HFFc6 (cell line): ENCODE measurements at places on chromosomes 16 and 17.

DNA sequence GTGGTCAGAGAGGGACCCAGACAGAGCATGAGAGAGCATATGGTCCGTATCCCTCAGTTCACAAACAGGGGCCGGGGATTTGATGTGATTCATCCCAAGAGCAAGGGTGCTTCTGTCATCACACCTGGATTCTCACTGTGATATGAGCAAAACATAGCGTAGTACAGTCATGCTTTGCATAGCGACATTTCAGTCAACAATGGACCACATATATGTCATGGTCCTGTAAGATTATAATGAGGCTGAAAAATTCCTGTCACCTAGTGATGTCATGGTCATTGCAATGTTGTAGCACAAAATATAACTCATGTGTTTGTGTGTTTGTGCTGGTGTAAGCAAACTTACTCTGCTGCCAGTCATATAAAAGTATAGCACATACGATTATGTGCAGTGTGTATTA, 207.4 kb upstream of the CDH13 start:
- DNase-seq: no peak

- DNase-seq: no peak
Observed at GRCh38 chr16:84454611-84455010, 49.8 kb downstream of the MEAK7 start.

GRCh38 chr17:74239172-74239571, 25.8 kb downstream of the TTYH2 start:
- no peak for DNase-seq

DNA sequence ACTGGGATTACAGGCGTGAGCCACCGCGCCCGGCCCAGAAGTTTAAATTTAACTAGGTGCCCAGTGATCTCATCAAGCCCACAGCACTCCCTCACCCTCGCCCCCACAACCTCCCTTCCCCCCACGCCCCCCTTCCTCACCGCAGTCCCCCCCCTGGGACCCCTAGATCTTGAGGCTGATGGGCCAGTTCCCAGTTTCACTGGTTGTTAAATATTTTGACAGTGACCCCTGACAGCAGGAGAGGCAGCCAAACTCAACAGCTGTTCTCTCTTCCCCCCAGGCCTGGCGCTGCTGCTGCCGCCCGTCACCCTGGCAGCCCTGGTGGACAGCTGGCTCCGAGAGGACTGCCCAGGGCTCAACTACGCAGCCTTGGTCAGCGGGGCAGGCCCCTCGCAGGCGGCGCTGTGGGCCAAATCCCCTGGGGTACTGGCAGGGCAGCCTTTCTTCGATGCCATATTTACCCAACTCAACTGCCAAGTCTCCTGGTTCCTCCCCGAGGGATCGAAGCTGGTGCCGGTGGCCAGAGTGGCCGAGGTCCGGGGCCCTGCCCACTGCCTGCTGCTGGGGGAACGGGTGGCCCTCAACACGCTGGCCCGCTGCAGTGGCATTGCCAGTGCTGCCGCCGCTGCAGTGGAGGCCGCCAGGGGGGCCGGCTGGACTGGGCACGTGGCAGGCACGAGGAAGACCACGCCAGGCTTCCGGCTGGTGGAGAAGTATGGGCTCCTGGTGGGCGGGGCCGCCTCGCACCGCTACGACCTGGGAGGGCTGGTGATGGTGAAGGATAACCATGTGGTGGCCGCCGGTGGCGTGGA, 15.6 kb downstream of the QPRT start:
- no peak for DNase-seq

- DNase-seq: no peak
Observed at GRCh38 chr17:60659156-60659555, 18.5 kb upstream of the BCAS3 start.

GRCh38 chr17:17325228-17325627, 22.1 kb downstream of the NT5M start:
- no peak for DNase-seq

DNA sequence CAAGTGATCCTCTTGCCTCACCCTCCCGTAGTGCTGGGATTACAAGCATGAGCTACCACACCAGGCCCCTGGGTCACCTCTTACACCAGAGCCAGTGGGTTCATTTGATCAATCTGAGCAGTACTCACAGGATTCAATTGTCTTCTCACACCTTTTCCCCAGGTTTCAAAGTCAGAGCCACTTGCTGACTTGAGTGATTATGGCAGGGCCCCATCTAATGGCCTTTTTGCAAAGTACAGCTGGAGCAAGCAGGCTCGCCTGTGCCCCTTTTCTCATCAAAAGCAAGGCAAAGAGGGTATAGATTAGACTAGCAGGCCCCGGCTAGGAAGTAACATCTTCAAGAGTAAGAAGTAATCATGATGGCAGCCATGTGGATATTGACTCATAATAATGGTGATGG, 114.8 kb upstream of the NOL11 start:
- peak; percentile 34 for DNase-seq

DNA sequence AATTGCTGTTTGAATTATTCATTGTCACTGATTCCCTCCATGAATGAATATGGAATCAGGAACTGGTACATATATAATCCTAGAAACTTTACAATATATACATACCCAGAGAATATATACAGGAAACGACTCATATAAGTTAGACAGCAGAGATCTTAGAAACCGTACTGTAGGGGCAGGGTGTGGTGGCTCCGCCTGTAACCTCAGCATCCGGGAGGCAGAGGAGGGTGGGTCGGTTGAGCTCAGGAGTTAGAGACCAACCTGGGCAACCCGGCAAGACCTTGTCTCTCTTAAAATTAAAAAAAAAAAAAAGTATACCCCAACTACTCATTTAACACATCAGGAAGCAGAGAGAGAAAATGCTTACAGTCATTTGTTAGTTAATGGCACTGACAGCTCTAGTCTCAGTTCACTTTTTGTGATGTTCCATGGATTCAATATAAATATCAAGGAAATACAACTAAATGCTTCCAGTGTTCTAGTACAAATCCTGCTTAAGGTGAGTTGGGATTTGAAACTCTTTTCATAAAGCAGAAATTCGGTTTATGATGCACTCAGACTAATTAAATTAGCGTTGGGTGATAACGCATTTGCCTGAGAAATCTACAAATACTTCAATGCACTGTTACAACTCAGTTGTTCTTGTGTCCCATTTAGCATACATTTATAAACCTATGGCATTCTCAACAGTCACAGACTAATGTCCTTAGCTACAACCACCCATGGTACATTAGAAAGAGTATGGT, 5.6 kb downstream of the GLG1 start:
- no peak for DNase-seq

- DNase-seq: no peak
Observed at GRCh38 chr17:70110443-70110880, 35.4 kb downstream of the KCNJ16 start.

- DNase-seq: peak; percentile 16
Observed at GRCh38 chr17:27762527-27763305, 37.6 kb downstream of the NOS2 start.

- no peak for DNase-seq
Observed at GRCh38 chr17:38925263-38925995, at the start of gene LASP1NB. Gene LASP1NB, plus strand, starts transcription at chr17:38925614.

- DNase-seq: no peak
Observed at GRCh38 chr17:45234641-45235415, 13.1 kb downstream of the FMNL1 start.

GRCh38 chr17:80389011-80389995, 25.7 kb upstream of the ENDOV start:
- no peak for DNase-seq

DNA sequence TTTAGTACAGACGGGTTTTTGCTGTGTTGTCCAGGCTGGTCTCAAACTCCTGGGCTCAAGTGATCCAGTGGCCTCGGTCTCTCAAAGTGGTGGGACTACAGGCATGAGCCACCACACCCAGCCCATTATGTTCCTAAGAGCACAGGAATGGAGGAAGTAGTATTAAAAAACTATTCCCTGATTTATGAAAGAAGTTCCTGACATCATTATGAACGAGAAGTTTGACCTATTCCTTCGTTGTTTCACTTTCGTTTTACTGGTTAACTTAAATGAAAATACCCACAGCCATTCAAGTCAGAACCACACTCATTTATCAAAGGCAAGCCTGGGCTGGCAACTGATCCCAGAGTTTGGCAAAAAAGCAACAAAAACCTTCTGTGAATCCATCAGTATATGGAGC, 13.5 kb upstream of the CBX4 start:
- no peak for DNase-seq

GRCh38 chr16:77882358-77882757, 94.0 kb downstream of the VAT1L start:
- no peak for DNase-seq

GRCh38 chr16:70695331-70696070, 9.6 kb upstream of the MTSS2 start:
- no peak for DNase-seq

DNA sequence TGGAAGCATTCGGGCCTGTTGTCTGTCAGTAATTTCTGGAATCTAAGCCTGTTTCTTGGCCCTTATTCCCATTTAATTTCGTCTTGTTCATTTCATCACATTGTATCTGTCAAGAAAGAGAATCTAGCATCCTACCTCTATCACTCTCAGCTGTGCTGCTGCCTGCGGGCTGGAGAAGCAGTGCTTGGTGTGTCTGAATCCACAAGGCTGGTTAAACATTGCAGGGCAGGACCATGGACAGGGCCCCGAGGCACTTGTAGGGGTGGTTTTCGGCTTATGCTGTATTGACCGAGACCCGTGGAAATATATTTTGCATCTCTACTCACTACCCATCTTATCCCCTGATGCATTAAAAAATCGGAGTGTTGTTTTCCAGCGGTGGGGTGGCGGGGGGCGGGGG, 3.1 kb downstream of the RAB11FIP4 start:
- peak; percentile 66 for DNase-seq

DNA sequence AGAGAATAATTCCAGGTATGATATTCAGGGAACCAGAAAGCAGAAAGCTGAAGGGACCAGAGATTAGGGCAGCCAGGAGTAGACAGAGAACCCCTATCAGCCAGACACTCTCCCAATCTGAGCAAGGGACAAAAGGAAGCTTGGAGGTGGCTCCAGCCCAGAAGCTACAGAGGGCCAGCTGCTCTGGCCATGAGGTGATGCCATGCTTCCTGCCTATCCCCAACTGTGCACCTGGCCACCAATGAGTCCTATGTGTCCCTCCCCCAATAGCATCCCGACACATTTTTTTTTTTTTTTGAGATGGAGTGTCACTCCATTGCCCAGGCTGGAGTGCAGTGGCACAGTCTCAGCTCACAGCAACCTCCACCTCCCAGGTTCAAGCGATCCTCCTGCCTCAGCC, 30.0 kb downstream of the NSMCE1 start:
- DNase-seq: no peak

GRCh38 chr16:55909876-55910275, 34.7 kb upstream of the CES5A start:
- DNase-seq: no peak

DNA sequence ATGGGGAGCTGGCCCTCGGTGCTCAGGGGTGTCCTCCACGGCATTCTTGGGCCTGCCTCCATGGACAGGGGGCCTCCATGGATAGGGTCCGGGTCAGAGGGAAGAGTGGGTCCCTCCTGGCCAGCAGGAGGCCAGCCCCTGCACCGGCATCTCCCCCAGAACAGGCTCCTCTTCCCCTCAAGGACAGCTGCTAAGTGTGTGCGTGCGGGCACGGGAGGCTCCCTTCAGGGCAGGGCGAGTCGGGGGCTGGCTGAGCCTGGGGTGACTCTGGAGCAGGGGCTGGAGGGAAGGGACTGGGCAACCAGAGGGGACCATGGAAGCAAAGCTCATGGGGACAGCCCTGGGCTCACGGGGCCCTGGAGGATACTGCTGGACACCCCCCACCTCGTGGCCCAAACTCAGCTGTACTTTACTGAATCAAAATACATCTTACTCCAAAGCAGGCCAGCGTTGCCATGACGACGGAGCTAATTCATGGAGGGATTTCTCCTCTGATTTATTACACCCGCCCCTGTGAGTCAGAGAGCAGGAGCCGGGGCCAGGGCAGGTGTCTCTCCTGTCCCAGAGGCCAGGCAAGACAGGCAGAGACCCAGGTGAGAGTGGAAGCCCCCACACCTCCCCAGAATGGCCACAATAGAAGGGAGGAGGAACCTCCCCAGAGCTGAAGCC, 2.1 kb downstream of the CASKIN1 start:
- DNase-seq: peak; percentile 54

GRCh38 chr16:47581114-47581513, 120.0 kb downstream of the PHKB start:
- no peak for DNase-seq

GRCh38 chr17:68228817-68229570, 18.8 kb upstream of the AMZ2 start:
- DNase-seq: no peak

GRCh38 chr17:49480836-49481615, 14.1 kb upstream of the NGFR start:
- no peak for DNase-seq

GRCh38 chr17:36661688-36662087, 60.3 kb downstream of the MRM1 start:
- no peak for DNase-seq

DNA sequence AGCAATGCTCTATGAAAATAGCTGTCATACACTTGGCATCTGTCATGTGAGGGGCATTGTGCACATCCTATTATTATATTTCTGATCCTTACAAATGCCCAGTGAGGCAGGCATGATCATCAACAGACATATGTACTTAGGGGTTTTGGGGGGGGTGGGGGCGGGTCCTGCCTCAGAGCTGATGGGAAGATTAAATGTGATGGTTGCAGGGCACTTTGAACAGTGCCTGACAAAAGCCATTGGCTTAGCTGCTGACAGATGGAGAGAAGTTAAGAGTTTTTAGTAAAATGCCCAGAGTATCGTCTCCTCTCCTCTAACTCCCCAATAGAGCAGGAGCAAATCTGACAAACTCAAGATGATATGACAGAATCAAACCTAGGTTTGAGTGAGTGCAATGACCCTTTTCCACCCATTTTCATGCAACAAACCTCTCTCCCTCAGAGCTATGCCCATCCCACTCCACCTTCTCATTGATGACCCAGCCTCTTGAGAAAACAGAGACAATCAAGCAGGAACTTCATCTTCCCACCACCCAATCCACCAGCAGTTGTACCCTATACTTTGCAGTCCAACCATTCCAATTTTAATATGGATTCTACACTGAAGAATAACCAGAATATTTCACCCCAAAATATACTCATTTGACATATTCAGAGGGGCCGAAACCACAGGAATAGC, 4.8 kb downstream of the KLHL11 start:
- no peak for DNase-seq

GRCh38 chr17:35104844-35105450, 14.7 kb downstream of the RAD51D start:
- no peak for DNase-seq

DNA sequence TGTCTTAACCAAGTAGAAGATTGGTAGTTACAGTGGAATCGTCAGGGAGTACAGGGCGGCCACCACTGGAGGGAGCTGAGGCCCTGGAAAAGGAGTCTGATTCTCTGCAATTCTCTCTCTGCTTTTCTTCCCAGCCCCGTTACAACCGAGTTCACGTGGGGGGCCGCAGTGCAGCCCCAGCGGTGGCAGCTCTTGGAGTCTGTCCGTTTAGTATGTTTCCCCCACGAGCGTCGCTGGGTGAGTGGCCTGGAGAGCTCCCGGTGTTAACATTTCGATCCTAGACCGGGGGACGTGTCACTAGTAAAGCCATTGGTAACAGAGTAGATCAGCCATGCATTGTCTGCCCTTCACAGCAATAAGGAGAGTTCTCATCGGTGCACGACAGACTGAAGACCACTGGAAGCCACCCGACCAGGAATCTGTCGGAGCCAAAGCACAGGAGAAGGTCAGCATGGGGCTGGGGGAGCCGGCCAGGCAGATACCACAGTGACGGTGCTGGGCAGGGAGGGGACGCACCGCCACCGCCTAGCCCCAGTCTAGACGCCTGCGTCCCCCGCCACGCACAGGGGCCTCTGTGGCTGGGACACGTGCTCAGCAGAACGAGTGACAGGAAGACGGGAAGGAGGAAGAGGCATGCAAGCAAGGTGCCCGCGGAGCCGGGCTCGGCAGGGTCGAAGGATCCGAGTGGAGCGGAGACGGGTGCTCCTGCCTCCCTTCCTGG, 15.7 kb downstream of the SLC16A3 start:
- DNase-seq: peak; percentile 51

- DNase-seq: no peak
Observed at GRCh38 chr17:7250695-7251627, 573 bp downstream of the CTDNEP1 start.
